ENCODE measurements at places on chromosomes 2 and 18.

DNA sequence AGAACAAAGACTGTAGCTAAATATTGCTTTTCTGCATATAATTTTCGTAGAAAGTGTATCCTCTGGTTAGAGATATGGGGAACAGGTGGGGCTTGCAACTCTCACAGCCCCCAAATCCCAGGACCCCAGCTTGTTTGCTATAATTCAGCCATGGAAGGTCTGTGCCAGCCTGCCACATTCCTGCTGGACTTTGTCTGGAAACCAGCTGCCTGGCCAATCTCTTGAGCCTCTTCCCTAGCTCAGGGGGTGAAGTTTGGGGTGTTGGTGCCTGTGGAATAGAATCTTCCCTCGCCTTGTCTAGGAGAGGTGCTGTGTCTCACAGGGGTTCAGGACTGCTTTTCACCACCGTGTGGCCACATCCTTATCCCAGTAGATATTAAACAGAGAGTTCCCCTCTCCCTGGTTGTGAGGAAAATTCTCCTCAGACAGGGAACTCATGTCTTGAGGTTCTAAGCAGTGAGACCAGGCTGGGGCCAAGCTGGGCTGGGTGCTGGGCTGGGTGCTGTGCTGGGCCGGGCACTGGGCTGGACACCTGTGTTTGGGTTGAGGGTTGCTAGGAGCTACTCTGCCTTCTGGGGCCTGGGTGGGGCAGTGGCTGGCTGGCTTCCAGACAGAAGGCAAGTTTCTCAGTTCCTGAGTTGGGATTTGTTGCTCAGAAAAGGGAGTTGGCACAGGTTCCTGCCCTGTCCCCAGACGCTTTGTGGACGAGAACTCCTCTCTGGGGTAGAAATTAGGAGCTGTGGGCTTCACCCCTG is 12.3 kb downstream of the TOGARAM2 start:
- DNase-seq: no peak

DNA sequence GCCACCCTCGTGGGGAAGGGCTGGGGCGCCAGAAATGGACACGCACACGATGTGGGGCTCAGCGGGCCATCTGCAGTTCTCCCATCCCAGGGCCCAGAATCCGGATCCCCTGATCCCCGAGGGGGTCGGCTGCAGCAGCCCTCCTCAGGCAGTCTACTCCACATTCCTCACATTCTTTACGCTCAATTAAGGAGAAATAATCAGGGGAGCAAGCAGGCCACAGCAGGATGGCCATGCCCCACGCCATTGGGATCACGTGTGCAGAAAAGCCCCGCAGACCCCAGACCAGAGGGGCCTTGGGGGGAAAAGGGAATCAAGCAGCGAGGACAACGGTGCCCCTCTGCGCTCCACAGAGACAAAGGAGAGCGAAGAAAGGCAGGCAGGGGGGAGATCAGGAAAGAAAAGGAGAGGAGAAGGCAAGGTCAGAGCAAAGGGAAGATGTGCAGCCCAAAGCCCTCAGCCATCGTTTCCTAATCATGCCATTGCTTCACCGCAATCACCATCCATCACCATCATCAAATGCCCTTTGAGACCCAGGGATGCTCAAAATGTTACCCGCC is 17.5 kb upstream of the PKDCC start:
- DNase-seq: no peak

DNA sequence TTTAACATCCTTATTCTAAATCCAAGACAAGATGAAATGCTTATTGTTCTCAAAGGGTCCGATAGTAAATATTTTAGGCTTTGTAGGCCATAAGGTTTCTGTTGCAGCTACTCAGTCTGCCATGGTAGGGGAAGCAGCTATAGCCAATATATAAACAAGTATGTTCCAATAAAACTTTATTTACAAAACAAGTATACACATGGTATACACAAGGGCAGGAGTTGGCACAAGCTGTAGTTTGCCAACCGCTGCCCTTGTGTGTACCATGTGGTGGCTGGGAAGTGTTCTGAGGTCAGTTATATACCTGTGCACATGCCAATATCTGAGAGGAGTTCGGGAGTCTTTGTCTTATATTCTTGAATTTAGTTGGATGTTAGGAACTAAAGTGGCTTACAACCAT is 126.0 kb upstream of the DNMT3A start:
- no peak for DNase-seq

DNA sequence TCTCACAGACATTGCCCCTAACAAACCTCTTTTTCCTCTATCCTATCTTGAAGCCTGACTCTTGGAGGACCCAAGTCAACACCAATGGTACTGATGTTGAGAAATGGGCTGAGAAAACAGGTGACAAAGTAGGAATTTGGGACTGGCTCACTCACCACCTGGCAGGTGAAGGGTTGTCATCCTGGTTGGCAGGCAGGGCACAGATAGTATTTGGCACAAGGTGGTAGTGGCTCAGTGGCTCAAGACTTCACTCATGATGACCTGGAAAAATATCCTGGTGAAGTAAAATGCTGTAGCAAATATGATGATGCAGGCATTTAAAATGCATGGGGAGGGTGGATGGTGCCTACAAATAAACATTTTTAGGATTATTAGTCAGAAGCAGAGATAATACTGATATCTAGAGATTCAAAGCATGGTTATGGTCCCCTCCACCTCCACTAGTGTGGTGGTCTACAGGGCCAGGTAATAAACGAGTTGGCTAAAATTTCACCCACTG is 38.0 kb upstream of the GLS start:
- DNase-seq: no peak

Measured in stimulated activated CD8-positive, alpha-beta memory T cell treated with anti-CD3 and anti-CD28 coated beads, Interleukin-2, amount 100 ng/mL, for 48 hours (primary cell).